Activated gamma-delta T cell (primary cell): ENCODE measurements at places on chromosomes 12 and 14.

DNA sequence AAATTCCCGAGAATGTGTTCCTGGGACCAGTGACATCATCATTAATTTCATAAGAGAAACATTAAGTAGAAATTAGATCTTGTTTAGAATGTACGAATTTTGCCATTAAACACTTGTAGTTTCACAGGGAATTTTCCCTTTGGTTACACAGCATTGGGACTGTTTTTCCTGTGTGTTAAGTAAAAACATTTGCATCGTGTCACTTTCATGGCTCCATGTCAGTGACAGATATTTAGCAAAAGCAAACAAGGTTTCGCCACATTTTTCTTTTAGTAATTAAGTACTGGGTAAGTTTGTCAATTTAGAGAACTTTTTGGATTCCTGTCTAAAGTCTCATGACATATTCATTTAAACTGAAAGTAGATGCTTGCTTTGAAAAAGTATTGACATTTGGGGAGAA is 45.5 kb upstream of the OVCH1 start:
- no peak for DNase-seq

DNA sequence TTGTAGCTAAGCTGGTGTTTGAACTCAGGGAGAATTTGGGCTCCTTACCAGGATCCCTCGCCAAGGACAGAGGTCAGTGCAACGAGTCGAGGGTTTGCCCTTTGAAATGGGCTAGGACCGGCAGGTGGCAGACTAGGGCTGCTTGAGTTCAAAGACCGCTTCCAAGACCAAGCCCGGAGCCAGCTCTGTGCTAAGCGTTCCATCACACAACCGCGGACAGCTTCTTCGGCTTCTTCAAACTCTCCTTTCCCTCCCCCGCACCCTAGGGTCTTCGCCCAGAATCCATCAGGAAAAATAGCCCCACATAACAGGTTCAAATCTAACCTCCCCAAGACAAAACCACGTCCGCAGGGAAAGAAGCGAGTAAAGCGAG is 705 bp upstream of the FLVCR2 start:
- no peak for DNase-seq

GRCh38 chr12:108583991-108584390 is 13.9 kb downstream of the TMEM119 start:
- DNase-seq: no peak

GRCh38 chr14:50758945-50759344 is 72.0 kb downstream of the NIN start:
- DNase-seq: no peak

DNA sequence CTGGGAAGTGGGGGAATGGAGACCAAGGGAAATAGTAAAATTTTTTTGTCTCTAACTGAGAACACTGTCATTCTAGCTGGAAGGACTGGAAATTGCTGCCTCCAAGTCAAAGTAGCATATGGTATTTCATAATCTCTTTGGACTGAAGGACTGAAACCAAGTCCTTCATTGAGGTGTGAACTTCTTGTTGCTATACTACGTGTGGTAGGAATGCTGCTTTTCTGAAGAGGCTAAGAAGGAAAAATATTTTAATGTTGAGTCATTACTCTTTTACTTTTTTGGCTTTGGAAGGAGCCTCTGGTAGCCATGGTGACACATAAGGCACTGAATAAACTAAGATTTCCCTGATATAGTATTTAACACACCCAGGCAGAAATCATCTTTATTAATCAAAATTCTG is 465.4 kb downstream of the NPAS3 start:
- no peak for DNase-seq

DNA sequence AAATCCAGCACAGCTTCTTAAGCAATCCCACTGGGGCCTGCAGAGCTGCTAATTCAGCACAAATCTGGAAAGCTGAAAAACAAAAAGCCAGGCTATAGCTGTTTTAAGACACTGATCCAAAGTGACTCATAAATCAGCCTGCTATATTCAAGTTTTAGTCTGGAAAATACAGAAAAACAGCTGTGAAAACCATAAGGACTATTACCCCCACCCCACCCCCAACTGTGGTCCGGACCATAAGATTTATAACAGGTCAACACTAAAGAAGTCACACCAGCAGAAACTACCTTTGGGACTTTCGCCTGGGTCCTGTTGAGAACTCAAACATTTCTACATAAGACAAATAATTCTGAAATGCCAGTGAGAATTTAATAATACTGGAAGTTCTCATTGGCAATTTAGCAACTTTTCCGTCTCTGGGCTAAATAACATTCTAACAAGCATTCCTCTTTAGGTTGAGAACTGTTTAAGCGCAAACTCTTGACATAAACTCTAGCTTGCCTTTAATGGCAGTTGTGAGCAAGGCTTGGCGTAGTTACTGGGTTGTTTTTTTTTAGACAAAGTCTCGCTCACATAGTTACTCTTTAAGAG is 3.3 kb downstream of the LRIG3 start:
- DNase-seq: no peak

DNA sequence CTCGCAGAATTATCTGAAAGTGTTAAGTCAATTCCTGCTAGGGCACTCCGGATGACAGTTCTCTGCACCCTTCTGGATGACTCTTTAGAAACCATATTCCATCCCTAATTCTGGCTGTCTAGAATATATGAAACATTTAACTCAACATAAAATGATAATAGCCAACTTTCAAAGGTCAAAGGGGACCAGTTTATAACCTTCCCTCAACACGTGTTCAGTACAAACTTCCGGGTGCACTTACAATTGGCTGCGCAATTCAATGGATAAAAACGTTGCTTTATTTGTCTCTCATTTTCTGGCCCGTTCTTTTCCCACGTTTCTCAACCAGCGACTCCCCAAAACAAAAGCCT is 1.3 kb downstream of the SBNO1 start:
- DNase-seq: no peak

DNA sequence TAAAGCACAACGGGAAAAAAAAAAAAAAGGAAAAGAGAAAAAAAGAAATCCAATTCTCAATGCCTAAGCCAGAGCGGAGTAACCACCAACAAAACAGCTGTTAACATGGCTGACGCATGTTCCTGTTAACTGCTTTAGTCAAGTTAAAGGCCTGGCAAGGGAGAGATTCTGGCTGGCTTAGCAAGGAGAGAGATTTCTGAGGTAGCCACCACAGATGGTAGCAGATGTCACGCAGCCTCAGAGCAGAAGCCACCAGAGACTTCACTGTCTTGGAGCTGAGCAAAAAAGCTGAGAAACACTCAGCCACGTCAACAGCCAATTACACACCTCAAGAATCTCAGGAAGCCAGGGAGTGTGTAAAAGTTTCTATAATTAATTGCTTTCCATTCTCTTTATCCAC is 87.1 kb downstream of the TMCC3 start:
- DNase-seq: no peak

- no peak for DNase-seq
Measured at GRCh38 chr12:101969-102878, 35.7 kb downstream of the IQSEC3 start.

- DNase-seq: no peak
Measured at GRCh38 chr12:115572440-115572839, 705.1 kb downstream of the MED13L start.

GRCh38 chr12:46674800-46675199 is 151.0 kb downstream of the SLC38A4 start:
- no peak for DNase-seq

GRCh38 chr12:121069206-121069605 is 30.2 kb upstream of the OASL start:
- DNase-seq: no peak

DNA sequence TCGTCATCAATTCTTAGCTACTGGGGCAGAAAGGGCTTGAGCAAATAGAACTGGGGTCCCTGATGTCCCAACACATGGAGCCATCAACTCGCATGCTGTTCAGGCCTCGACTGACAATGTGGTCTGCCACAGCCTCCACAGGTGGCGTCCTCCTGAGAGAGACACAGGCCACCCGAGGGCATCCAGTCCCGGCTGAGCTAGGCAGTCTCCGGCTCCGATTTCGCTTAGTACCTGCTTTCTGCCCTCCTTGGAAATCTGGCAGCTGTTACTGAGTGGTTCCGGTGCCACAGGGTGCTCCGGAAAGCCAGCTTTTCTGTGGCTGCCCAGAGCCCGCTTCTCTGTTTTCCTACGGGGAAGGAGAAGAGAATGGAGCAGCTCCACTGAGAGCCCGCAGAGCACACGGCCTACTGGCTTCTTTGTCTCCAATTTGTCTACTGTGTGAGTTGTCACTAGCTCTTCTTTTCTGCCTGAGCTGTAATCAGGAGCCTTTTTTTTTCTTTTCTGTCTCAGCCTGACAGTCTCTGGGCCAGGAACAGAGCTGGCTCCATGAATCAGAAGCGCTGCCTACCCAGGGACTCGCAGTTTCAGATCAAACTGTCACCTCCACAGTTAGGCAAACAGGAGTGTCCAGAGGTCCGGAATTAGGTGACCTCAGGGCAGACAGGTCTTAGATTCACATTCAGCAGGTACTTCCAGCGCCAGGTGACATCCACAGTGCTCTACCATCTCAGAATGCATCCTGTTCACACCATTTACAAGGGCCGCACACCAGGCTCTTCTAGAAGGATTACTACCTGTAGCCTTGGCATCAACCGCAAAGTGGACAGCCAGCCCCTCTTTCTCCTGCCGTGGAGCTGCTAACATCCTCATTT is 73.3 kb downstream of the MOK start:
- DNase-seq: no peak

- DNase-seq: peak; percentile 21
Measured at GRCh38 chr14:67487937-67488893, at the start of gene TMEM229B. TMEM229B (minus strand) TSS chr14:67488721; CDS start chr14:67473923, 14,798 bp downstream.

- no peak for DNase-seq
Measured at GRCh38 chr12:28866715-28867503, 282.2 kb upstream of the FAR2 start.

DNA sequence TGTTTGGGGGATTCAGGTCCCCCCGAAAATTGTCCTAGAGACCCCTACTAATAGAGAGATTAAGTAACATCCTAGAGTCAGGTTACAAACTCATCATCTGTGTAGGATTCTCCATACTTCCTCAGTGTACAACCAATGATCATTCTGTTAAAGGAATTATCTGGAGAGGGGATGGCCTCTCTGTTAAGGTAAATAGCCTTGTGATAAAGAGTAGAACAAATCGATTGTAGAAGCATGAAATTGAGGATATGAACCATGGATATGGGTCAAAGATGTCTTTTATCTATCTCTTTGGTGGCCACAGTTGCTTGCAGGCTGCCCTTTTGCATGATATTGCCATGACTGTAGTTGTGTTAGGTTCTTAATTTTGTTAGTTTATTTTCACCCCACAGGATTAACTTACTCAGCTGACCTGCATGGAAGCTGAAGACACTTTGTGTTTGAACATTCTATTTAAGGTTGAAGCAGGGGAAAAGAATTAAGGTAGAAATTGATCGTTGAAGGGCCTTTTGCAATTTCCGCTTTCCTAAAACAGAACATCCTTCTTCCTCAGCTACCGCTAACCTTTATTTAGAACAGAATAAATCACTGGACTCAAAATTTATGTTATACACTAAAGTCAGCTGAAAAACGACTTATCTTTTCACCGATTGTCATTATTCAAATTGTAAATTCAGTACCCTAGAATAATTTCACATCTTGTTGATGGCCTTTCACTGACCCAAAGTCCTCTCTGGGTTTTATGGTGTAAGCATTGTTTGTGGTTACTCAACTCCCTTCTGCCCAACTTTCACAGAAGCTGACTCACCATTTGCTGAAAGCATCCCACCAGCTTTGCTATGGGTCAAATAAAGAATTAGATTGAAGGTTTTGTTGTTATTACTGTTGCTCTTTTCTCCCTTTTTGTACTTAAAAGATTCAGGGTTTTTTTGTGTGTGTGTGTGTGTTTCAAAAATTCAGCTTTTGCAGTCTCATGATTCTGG is 52.3 kb downstream of the IRAK3 start:
- DNase-seq: no peak

- DNase-seq: no peak
Measured at GRCh38 chr14:60649875-60650372, 647 bp upstream of the SIX1 start.

GRCh38 chr12:124457287-124458219 is 109.9 kb downstream of the NCOR2 start:
- DNase-seq: peak; percentile 54

DNA sequence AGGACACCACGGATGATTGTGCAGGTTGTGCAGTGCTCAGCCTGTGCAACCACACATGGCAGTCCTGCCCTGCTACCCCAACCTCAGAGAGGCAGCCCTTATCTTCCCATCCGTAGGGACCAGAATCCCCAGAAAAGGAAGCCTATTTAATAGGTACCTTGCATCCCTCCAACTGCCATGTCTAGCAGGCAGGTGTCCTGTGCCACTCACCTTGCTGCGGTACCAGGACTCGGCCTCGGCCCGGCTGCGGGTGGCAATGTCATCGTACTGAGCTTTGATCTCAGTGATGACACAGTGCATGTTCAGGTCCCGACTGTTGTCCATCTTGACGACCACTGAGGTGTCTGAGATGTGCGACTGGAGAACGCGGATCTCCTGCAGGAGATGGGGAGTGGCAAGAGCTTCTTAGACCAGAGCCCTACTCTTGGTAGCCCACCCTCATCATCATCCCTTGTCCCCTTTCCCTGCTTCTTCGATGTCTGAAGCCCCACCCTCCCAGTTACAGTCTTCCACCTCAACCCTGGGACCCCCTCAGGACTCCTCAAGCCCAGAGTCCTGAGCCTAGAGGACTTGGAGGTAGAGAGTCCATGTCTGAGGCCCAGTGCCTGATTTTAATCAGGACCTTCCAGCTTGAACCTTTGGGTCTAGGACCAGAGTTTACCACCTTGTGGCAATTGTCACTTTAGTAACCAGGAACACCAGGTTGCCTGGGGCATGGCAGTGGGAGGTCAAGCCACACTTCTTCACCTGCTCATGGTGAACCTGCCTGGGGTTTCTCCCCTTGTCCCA is 20.5 kb downstream of the KRT7 start:
- DNase-seq: no peak

- no peak for DNase-seq
Measured at GRCh38 chr14:96805956-96806355, 8.8 kb downstream of the VRK1 start.

DNA sequence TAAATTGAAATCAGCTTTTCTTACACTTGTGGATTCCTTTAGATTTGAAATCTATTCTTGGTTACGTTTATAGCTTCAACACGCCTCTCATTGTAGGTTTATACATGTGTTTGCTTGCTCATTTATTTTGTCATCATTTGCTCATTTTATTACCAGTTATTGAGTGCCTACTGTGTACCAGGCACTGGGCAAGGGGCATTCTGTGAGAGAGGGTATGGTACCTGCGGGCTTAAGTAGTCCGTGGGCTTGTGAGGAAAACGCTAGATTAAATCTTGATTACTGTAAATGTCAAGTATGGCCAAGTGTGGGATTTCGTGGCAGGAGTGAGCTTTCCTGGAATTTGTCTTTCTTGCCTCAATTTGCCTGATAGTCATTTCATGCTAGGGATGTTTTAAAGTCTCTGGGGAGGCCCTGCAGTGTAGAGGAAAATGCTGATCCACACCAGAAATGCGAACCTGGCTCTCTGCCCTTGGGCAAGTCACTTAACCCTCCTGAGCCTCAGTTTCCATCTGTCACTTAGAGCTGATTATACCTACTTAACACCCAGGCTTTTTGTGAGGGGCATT is 92.7 kb downstream of the CACNA1C start:
- DNase-seq: no peak
